Stimulated activated naive CD4-positive, alpha-beta T cell (primary cell): ENCODE measurements at places on chromosomes 2 and 18.

- no peak for DNase-seq
Observed at GRCh38 chr2:38178119-38178518, 102.2 kb upstream of the CYP1B1 start.

DNA sequence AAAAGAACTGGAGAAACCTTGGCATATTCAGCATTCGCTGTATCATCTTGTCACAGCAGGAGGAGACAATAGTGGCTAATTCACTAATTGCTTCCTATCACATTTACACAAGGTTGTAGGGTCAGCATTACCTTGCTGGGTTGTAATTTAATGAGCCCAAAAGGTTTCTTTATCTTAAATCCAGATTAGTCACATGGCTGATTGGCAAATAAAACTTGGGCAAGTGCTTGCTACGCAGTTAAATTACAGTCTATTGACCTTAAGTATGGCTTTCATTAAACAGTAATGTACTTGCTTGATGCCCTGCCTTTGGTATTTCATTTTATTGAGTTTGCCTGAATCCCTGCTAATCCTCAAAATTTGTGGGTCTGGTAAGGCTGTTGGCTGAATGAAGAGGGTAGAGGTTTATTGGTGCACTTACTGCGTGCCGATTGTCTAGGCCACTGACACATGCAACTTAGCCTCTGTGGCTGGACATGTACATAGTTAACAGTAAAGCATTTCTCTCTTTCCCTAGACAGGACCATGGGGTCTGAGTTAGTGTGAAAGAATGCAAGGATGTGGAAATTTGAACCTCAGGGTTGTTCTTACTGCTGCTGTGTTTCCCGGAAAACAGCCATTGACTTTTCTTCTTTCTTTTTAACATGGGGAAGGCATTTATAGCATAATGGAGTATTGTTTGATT lies 34.3 kb downstream of the FMNL2 start:
- no peak for DNase-seq

DNA sequence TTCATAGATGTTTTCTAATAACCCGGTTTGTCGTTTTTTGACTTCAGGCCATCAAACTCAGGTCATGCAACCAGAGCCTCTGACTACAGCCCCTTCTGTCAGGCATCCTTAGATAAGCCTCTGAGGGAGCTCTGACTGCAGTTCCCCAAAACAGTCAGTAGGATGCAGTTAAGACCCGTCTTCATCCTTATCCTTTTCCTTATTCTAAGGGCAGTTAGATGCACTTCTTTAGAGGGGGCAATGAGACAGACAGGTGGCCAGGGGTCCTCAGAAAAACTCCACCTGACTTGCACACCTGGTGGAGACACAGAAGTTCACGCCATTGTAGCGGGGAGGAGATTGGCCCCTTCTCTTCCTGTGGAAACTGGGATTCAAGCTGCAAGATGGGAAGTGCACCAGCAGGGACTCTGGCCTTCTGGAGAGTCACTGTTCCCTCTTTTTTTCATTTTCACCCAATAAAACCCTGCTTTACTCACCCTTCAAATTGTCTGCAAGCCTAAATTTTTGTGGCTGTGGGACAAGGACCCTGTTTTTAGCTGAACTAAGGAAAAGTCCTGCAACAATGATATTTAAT lies 104.8 kb upstream of the TFPI start:
- no peak for DNase-seq

DNA sequence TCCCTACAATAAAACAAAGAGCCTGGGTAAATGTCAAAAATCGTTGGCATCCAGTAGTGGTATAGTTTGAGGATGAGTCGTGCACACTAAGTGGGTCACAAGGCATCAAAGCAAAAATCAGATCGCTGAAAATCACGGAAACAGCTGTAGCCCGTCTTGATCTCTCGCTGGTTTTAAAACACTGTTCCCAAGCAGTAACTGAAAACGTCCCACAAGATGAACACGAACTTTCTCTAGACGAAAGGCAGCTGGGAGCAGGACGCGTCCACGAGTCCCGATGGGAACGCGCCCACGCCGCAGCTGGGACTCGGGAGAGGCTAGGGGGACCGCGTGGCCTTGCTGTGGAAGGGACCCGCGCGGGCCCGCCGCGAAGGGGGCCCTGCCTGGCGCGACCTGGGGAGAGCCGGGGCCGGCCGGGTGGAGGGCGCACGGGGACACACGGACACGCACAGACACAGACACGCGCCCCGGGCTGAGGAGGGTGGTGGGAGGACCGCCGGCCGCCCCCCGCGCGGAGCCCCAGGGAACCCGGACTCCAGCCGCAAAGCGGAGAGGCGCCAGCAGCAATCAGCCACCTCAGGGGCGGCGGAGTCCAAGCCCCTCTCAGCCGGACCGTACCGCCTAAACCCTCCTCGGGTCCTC lies 651 bp downstream of the STK17B start:
- DNase-seq: peak; percentile 63

DNA sequence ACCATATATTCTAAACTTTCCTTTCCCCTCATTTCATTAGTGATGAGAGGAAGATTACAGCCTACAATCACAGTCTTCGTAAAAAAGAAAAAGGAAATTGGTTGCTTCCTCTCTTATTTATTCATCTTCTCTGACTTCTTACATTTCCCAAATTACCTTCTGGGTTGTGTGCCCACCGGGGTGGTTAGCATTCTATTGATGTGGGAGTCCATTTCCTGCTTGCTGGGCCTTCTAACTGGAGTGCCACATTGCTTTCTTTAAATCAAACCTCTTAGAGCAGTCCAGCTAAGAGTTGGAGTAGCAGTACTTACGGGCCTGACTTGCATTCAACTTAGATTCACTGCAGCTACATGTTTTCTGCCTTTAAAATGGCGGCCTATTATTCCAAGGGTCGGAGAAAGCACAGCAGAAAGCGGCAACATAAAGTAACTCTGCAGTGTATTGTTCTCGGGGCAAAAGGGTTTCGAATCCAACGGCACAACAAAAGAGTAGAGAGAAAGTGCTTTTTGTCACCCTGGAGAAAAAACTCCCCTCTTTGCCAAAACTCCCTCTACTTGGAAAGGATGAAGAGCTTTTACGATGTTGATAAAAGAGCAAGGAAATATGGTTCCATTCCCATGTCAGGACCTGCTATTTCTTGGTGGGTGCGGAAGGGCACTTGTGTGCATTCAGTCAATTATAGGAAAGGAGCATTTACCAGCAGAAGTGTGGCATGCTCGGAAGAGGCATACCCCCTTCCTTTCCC lies 110.6 kb upstream of the DLX2 start:
- no peak for DNase-seq

GRCh38 chr18:25704494-25704893 lies 352.5 kb upstream of the ZNF521 start:
- DNase-seq: no peak

DNA sequence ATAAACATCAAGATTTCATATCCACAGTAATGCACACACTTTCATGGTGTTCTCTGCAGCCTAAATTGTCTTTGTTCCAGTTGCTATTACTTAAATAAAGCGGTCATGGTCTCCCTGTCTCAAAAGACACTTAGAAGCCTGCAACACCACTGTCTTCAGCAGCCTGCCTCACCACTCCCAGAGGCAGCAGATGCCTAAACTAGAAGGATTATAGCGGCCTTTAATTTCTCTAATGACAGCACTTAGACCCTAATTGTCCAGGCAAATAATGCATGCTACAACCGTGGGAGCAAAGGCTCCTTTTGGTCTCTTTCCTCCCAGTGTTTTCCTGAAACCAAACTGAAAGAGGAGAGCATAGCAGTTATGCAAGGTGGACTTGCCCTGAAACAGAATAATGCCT lies 248.8 kb upstream of the SLC39A10 start:
- no peak for DNase-seq

DNA sequence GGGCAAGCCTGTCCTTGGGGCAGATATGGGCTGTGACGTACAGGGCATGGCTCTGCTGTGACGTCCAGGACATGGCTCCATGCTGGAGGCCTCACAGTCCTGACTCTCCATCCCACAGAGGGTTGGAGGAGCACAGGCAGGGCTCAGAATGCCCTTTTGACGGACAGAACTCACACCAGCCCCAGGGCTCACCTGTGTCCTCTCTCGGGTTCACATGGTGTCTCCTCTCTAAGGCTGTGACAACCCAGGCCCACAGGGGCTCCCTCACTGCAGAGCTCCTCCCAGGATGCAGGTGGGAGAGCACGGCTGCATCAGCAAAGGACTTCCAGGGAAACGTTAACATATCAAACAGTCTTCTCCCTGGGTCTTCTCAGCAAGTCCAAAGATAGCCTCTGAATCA lies 133.8 kb downstream of the EIPR1 start:
- no peak for DNase-seq

GRCh38 chr18:63379639-63379962 lies 12.6 kb upstream of the KDSR start:
- DNase-seq: no peak

DNA sequence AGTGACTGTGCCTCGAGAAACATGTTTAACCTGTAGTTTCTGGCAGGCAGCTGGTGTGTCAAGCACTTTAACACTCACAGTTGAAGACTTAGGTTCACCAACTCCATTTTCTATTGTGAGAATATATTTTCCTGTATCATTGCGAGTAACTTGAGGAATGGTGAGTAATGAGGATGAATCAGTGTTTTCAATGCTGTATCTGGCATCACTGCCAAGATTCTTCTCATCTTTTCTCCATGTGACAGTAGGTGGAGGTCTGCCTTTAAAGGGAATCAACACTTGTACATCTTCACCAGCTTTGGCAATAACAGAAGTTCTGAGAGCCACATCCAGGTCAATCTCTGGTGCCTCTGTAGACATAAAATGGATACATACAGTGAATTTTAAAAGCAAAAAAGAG lies 72.8 kb downstream of the PLEKHA3 start:
- DNase-seq: no peak

DNA sequence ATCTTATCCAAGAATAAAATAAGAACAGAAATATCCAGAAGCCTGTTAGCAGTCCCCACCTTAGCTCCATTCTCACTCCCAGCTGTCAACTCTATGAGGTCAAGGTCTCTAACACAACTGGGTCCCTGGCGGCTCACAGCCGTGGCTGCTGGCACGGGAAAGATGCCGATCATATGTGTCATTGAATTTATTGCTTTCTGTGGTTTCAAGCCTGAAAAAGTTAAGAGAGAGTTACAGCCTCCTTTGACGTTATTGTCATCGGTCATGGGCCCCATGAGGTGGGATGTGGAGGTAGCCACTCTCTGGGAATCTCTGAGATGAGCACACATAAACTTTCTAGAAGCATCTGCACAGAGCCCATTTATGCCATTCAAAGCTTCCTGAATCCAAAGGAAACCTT lies 28.7 kb upstream of the CABLES1 start:
- no peak for DNase-seq

GRCh38 chr2:43609290-43609918 lies 13.6 kb upstream of the THADA start:
- DNase-seq: peak; percentile 18

- DNase-seq: peak; percentile 21
Observed at GRCh38 chr2:28681158-28681571, 70.5 kb upstream of the PPP1CB start.

DNA sequence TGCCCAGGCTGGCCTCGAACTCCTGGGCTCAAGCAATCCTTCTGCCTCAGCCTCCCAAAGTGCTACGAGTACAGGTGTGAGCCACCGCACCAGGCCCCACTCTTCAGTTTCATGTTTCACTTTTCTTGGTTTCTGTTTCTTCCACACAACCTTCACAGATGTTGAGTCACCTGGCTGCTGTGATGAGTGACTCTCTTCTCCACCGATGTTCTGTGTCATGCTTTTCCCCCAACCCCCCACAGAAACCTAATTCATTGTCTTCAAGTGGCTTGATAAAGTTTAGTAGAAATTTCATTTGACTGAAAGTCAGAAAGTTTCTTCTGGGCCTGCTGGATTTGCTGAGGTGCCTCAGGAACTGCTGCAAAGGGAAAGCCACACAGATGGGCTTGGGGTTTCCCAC lies 78.5 kb downstream of the SPHKAP start:
- DNase-seq: no peak

GRCh38 chr18:41771973-41772372 lies 183.1 kb upstream of the PIK3C3 start:
- DNase-seq: no peak

DNA sequence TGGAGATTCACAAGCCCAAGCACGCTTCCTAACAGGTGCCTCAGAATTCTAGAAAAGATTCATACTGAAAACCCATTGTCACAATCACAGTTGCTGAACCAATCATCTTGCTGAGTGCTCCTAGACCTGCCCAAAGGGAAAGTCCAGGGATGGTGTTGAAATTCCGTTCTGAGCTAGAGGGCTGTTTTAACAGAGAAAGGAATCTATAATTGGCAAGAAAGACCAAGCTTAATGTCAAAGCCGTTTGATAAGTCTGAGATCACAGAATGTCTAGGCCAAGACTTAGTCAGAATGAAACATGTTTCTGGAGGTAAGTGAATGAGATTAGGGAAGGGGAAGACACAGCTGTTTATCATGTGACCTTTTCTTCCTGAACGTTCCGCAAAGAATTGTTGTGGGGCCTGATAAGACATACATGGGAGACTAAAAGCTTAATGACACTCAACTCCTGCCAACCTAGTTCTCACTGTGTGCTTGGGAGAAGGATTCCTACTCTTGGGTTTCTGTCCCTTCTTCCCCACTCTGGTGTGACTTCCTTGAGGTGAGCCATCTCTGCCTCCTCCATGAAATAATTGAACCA lies 27.5 kb downstream of the PMAIP1 start:
- DNase-seq: no peak

DNA sequence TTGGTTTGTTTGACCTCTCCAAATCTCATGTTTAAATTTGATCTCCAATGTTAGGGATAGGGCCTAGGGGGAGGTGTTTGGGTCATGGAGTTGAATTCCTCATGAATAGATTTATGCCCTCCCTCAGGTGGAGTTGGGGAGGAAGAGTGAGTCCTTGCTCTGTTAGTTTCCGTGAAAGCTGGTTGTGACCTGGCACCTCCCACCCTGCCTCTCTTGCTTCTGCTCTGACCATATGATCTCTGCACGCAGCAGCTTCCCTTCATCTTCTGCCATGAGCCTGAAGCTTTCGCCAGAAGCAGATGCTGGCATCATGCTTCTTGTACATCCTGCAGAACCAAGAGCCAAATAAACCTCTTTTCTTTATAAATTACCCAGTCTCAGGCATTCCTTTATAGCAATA lies 231.6 kb upstream of the ERBB4 start:
- no peak for DNase-seq

GRCh38 chr2:238872628-238873380 lies 24.9 kb downstream of the TWIST2 start:
- DNase-seq: no peak
